ENCODE measurements at places on chromosomes 12 and 14.
A peak's percentile ranks its signal among the peaks of the same experiment; 100 is the strongest.

DNA sequence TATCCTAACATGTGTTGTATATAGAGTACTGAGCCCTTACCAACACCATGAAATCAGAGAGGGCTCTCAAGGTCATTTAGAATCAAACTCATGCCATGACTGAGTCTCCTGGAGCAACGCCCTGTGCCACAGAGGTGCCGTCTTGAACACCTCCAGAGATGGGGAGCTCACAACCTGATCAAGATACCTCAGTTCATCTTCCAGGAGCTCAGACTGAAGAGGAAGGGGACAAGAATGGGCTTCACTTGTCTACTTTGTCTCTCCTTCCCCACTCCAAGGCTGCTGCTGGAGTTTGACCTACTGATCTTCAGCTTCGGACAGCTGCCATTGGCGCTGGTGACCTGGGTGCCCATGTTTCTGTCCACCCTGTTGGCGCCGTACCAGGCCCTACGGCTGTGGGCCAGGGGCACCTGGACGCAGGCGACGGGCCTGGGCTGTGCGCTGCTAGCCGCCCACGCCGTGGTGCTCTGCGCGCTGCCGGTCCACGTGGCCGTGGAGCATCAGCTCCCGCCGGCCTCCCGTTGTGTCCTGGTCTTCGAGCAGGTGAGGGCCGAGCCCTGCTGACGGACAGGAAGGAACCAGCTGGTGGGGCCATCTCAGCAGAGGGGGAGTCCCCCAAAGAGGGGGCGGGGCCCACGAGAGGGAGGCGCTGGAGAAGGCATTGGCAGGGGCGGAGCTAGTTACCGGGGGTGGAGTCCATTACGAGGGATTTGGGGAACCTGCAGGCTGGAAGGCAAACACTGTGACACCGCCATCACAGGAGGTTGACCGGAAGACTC, 12.0 kb downstream of the SOAT2 start:
- H3K36me3 ChIP-seq = no peaks in the 10 kb centered on the region
- H3K4me1 ChIP-seq = no peaks in the 10 kb centered on the region
- no peak for DNase-seq
- H3K27ac ChIP-seq = no peak overlapping the region
- no peak overlapping the region for H3K4me3 ChIP-seq
- H3K27me3 ChIP-seq = peaks cover 4% of the 10 kb centered on the region

DNA sequence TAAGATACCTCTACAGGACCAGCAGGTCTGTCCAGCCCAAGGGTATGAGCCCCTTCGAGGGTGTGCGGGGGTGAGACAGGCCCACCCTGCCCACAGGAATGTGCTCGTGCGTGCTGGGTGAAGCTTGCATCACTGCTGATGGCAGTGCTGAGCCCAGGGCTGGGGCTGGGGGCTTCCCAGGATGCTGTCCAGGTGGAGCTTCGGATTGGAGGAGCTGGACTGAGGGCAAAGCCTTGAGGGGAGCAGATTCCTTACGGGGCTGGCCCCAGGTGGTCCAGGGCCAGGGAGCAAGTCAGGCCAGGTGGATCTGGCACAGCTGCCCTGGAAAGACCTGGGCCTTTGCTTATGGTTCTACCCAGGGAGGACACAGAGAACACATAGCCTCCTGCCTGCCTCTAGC, 2.5 kb upstream of the KRT85 start:
- H3K27me3 ChIP-seq = peaks cover 57% of the 10 kb centered on the region
- DNase-seq = no peak
- no peak overlapping the region for H3K27ac ChIP-seq
- no peak overlapping the region for H3K4me3 ChIP-seq

GRCh38 chr12:66359300-66359699, 57.0 kb downstream of the HELB start:
- DNase-seq = no peak
- H3K4me1 ChIP-seq = no peaks in the 10 kb centered on the region
- H3K27me3 ChIP-seq = no peaks in the 10 kb centered on the region
- no peak overlapping the region for H3K27ac ChIP-seq
- H3K36me3 ChIP-seq = no peaks in the 10 kb centered on the region

GRCh38 chr12:271161-271560, 8.5 kb upstream of the SLC6A13 start:
- no peak overlapping the region for H3K4me3 ChIP-seq
- no peaks in the 10 kb centered on the region for H3K4me1 ChIP-seq
- peaks cover 9% of the 10 kb centered on the region for H3K27me3 ChIP-seq
- H3K27ac ChIP-seq = no peak overlapping the region
- H3K36me3 ChIP-seq = no peaks in the 10 kb centered on the region
- DNase-seq = no peak

DNA sequence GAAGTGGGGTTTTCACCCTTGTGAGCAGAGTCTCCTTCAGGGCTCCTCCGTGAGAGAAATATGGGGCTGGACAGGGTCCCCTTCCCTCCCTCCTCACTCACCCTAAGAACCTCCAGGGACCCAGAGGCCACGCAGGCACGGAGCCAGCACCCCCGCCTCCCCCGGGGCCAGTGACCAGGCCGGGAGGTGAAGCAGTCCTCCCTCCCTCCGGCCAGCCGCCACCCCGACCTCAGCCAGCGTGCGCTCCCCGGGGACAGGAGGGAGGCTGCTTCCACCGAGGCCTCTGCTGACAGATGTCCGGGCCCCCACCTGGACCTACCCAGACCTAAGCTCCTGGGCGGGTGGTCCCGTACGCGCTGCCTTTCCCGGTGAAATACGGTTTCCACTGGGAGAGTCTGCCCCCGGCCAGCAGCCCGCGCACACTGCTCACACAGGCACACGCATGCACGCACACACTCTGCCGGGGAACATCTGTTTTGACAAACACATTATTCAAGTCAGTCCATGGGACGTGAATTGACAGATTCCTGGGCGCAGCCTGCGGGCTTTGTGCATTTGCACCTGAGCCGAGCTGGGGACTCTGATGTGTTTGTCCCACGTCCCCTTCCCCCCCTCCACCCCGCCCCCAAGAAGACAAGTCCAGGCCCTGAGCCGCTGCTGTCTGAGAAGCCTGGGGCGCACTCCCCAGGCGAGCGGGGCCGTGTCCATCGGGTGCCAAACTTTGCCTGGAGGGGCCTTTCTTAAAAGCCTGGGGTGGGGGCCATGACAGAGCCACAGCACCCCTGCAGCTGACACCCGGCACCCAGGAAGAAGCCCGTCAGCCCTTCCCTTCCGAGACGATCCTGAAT, 725 bp downstream of the RIMBP2 start:
- no peaks in the 10 kb centered on the region for H3K36me3 ChIP-seq
- no peak overlapping the region for H3K4me3 ChIP-seq
- DNase-seq = no peak
- H3K4me1 ChIP-seq = peaks cover 2% of the 10 kb centered on the region
- peaks cover 57% of the 10 kb centered on the region for H3K27me3 ChIP-seq

- DNase-seq = no peak
- peaks cover 23% of the 10 kb centered on the region for H3K4me1 ChIP-seq
- H3K36me3 ChIP-seq = no peaks in the 10 kb centered on the region
- H3K4me3 ChIP-seq = no peak overlapping the region
Observed at GRCh38 chr14:99590746-99591555, 13.1 kb downstream of the CCDC85C start.

DNA sequence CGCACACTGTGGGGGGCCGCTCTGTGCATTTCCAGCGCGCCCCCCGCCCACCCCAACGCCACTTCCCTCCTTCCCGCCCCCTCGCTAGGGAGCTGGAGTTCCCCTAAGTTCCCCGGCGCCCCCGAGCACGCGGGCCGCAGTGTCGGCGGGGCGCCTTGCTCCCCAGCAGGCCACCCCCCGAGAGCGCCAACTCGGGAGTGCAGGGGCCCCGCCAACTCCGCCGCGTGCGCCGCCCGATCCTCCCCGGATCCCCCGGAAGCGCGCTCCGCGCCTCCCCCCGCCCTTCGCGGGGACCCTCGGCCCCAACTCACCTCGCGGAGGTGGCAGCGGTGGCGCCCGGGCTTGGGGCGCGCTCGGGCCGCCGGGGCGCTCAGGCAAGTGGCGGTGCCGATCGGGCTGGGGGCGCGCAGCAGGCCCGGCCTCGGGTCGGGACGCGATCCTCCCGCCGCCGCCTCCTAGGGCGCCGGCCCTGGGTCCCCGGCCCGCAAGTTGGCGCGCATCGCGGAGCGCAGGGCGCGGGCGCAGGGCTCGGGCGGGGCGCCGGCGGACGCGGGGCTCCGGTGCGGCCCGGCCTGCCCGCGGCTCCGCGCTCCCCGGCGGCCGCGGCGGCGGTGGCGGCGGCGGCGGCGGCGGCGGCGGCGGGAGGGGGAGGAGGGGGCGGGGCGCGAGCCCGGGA, at the start of gene NCOR2:
NCOR2 (minus strand) TSS at position 616 of the 676 bp plus-strand sequence. CDS start 72,361 bp downstream, outside the sequence.
- H3K36me3 ChIP-seq = no peaks in the 10 kb centered on the region
- peak within 1 kb of the TSS; percentile 87 for H3K27ac ChIP-seq
- H3K27me3 ChIP-seq = peaks cover 15% of the 10 kb centered on the region
- DNase-seq = peak; percentile 71
- H3K4me1 ChIP-seq = peaks cover 30% of the 10 kb centered on the region

DNA sequence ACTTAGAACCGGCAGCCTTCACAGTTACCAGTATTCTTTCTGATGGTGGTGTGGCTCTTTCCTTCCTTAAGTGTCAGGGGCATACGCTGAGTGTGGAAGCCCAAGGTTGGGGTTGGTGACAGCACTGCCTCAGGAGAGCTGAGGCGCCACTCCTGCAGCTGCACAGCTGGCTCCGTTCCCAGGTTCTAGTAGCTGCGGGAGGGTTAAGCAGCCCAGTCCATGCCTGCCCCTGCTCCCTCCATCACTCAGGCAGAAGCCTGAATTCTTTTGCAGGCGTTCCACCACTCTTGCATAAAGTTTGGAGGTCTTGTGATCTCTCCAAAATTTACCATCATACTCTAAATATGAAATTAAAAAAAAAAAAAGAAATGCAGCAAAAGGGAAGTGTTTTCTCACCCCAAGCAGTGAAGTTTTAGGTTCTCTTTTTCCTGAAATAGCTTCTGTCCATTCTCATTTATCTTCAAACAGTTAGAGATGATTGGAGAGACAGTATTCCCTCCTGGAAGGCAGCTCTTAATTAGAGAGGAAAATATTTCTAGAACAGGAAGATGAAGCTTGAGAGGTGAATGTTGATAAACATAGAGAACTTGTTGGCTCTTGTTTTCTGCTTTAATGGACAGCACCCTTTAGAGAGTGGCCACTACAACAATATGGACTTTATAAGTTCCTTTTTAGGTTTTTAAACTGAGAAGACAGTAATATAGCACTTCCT, 136.1 kb downstream of the FGD4 start:
- H3K27me3 ChIP-seq = peaks cover 39% of the 10 kb centered on the region
- no peaks in the 10 kb centered on the region for H3K4me1 ChIP-seq
- no peak for DNase-seq
